ENCODE measurements at places on chromosomes 12 and 14.

DNA sequence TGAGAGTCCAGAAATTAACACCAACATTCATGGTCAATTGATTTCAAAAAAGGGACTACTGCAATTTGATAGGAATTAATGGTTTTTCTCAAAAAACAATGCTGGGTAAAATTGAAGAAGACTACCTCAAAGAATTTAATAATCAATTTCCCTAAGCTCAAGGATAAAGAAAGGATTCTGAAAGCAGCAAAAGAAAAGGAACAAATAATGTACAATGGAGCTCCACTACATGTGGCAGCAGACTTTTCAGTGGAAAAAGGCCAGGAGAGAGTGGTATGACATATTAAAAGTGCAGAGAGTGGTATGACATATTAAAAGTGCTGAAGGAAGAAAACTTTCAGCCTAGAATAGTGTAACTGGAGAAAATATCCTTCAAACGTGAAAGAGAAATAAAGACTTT lies 15.6 kb upstream of the TAS2R43 start:
- DNase-seq: no peak

GRCh38 chr12:58026426-58026825 lies 85.1 kb downstream of the ATP23 start:
- no peak for DNase-seq

DNA sequence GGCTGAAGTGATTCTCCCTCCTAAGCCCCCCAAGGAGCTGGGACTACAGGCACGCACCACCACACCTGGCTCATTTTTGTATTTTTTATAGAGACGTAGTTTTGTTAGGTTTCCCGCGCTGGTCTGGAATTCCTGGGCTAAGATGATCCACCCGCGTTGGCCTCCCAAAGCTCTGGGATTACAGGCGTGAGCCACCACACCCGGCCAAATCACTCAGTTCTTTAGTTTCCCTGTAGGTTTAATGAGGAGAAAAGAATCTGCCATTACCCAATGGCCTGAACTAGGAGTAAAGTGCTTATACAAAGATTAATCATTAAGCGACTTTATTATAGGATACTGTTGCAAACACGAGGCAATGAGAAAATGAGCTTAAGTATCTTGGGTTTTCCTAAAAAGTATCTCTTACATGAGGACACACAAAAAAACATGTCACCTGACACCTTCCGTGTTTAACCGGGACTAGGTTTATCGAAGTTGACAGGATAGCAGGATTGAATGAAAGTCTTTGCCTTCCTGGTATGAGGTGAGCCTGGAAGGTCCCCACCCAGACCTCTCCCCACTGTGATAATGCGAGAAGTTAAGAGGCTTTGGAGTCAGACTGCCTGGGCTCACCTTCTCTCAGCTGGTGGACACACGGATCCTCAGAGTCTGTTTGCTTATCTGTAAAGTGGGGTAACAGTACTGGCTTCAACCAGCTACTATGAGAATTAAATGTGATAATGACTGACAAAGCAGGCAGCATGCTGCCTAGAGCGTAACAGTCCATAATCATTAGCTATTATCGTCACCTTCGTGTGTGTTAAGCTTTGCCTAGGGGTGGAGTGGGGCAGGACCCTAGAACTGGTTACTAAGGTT lies 133.5 kb upstream of the KRAS start:
- no peak for DNase-seq

GRCh38 chr12:33825986-33826602 lies 196.2 kb upstream of the ALG10 start:
- no peak for DNase-seq

DNA sequence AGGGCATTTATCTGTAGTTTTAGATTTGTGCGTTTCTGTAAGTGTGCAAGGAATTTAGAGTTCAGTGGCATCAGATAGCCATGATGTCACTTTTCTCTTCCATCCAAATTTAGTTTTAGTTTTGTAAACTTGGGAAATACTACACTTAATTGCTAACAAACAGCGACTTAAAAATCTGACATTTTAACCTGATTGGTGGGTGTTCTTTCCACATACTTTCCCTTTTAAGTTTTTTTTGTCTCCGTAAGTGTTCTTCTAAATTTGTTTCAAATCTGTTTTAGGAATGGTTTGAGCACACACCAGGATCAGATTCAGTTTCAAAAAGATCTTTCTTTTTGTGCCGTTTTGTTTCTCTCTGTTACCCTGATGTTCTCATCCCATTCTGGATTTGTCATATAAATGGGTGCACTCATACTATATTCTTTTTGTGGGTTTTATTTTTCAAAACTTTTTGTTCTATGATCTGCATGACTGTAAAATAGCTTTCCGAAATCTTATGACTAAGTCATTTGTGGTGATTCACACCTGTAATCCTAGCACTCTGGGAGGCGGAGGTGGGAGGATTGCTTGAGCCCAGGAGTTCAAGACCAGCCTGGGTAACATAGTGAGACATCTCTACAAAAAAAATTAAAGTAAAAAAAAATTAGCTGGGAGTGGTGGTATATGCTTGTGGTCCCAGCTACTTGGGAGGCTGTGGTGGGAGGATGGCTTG lies 58.9 kb downstream of the FBXO34 start:
- peak; percentile 65 for DNase-seq

Measured in stimulated activated naive CD4-positive, alpha-beta T cell treated with Interleukin-2 at 50 U/mL for 16 hours (primary cell).